ENCODE measurements at places on chromosomes 16 and 17. TPM values are rescaled to one million over a fixed set of nuclear protein-coding genes. Genes with fewer than 3 reads are reported as not detected.

TP53TG3D gene
- polyA plus RNA-seq: 1.2 TPM

ITGA2B gene
- 4.0 TPM for polyA plus RNA-seq

SLC35G6 gene
- polyA plus RNA-seq: 0.21 TPM

TLCD2 gene
- polyA plus RNA-seq: 5.9 TPM

CRYM gene
- 11.0 TPM for polyA plus RNA-seq

RAB37 gene
- 5.3 TPM for polyA plus RNA-seq

STX1B gene
- polyA plus RNA-seq: 1.3 TPM

CFAP119 gene
- 7.7 TPM for polyA plus RNA-seq

CRK gene
- 72.2 TPM for polyA plus RNA-seq

SCIMP gene
- 1.4 TPM for polyA plus RNA-seq

DNAH3 gene
- 0.30 TPM for polyA plus RNA-seq

CHRNE gene
- polyA plus RNA-seq: 1.3 TPM

TEX14 gene
- polyA plus RNA-seq: 0.47 TPM

CCL4 gene
- 3.2 TPM for polyA plus RNA-seq

DLX4 gene
- polyA plus RNA-seq: 0.78 TPM

ABAT gene
- polyA plus RNA-seq: 55.1 TPM

QPRT gene
- polyA plus RNA-seq: 195 TPM

INCA1 gene
- 8.4 TPM for polyA plus RNA-seq

C17orf78 gene
- polyA plus RNA-seq: 0.06 TPM

SRL gene
- 1.6 TPM for polyA plus RNA-seq

ELMO3 gene
- 7.5 TPM for polyA plus RNA-seq

CCL4L2 gene
- 3.5 TPM for polyA plus RNA-seq

AMFR gene
- polyA plus RNA-seq: 141 TPM

HSD17B2 gene
- 15.4 TPM for polyA plus RNA-seq

RPGRIP1L gene
- polyA plus RNA-seq: 18.6 TPM

KRT12 gene
- not detected for polyA plus RNA-seq

TBC1D3I gene
- 0.52 TPM for polyA plus RNA-seq

DPEP3 gene
- polyA plus RNA-seq: 0.06 TPM

CPD gene
- 98.8 TPM for polyA plus RNA-seq

FAM83G gene
- polyA plus RNA-seq: 7.0 TPM

G6PC1 gene
- 4.2 TPM for polyA plus RNA-seq

KCNJ12 gene
- polyA plus RNA-seq: 6.5 TPM

ADAD2 gene
- 0.28 TPM for polyA plus RNA-seq

UTS2R gene
- 0.30 TPM for polyA plus RNA-seq

Measured in right renal pelvis (tissue), 4 donors.